Smooth muscle cell of bladder (primary cell): ENCODE measurements at places on chromosomes 12 and 14. TPM values are rescaled to one million over a fixed set of nuclear protein-coding genes. Genes with fewer than 3 reads are reported as not detected.

The CISTR gene
- not detected in 2 replicates for total RNA-seq

The ADGRD1 gene
- 10.2 and 19.9 TPM in 2 replicates for total RNA-seq

The ESPL1 gene
- total RNA-seq = 0.46 and 1.00 TPM in 2 replicates

The ASCL1 gene
- total RNA-seq = not detected in 2 replicates

The MGST1 gene
- 66.4 and 69.8 TPM in 2 replicates for total RNA-seq

The GLT8D2 gene
- 56.2 and 75.8 TPM in 2 replicates for total RNA-seq

The LBHD2 gene
- not detected in 2 replicates for total RNA-seq

The FOXN4 gene
- not detected in 2 replicates for total RNA-seq

The TEX52 gene
- total RNA-seq = not detected in 2 replicates

The KLRF1 gene
- total RNA-seq = 0.18 and 0.43 TPM in 2 replicates

The LYZ gene
- 0.09 TPM in 1 of 2 replicates, not detected in the other for total RNA-seq

The OR6J1 gene
- total RNA-seq = not detected in 2 replicates

The KCNA5 gene
- not detected in 2 replicates for total RNA-seq

The KRT3 gene
- not detected in 2 replicates for total RNA-seq

The PRH2 gene
- 0.14 and 0.18 TPM in 2 replicates for total RNA-seq

The BLOC1S1 gene
- 105 and 136 TPM in 2 replicates for total RNA-seq

The DTD2 gene
- 40.2 and 53.6 TPM in 2 replicates for total RNA-seq
